ENCODE measurements at places on chromosomes 11 and 22. TPM values are rescaled to one million over a fixed set of nuclear protein-coding genes. Genes with fewer than 3 reads are reported as not detected.

DNA sequence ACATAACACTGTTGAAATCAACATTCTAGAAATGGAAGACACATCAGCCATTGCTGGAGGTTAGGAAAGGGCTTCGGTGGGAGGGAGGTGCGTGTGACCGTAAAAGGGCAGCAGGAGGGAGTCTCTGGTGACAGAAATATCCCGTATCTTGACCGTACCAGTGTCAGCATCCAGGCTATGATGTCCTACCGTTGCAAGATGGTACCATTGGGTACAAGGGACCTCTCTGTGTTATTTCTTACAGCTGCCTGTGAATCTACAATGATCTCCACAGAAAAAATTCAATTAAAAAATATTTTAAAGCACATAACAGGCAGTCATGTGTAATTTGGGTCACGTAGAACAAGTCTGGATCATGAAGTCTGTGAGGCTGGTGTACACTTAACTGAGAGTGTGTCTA is 27.4 kb upstream of the SEPTIN5 start:
- no peak for DNase-seq

DNA sequence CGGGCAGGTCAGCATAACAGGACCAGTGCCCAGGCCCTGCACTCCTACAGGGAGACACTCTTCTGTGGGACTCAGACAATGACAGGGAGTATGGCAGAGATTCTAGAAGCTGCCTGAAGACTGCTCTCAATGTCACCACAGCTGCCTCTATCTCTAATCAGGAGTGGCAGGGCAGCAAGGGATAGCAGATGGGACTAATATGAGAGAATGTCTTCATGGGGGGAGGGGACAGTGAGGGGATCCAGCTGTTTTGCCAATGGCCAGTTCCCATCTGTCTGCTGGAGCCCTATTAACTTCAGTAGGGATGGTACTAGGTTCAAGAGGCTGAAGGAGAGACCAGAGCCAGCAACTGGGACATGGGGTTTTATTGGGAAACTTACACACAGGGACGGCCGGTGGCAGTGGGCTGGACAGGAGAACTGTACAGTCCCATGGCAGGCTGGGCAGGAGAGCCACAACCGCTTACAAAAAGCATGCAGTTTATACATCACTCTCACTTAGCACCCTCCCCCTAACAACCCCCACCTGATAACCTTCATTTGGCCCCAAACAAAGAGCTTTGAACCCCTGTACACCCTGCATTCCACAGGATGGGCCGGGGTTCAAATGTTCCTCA is 2.5 kb upstream of the CD82 start:
- DNase-seq = no peak

DNA sequence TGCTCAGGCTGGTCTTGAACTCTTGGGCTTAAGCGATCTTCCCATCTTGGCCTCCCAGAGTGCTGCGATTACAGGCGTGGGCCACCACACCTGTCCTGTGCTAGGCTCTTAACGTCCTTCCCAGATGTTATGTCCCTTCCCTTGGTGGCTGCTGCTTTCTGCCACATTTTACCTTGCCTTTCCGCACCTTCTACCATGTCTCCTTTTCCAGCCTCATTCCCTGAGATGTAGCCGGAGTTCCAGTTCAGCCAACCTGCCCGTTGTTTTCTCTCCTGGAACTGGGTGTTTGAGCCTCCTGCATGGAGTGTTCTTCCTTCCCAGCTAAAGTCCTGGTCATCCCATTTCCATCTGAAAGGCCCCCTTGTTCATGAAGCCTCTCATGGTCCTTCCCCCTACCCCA is 95.3 kb downstream of the PTPRJ start:
- DNase-seq = no peak

The MYOD1 gene
- total RNA-seq = not detected

DNA sequence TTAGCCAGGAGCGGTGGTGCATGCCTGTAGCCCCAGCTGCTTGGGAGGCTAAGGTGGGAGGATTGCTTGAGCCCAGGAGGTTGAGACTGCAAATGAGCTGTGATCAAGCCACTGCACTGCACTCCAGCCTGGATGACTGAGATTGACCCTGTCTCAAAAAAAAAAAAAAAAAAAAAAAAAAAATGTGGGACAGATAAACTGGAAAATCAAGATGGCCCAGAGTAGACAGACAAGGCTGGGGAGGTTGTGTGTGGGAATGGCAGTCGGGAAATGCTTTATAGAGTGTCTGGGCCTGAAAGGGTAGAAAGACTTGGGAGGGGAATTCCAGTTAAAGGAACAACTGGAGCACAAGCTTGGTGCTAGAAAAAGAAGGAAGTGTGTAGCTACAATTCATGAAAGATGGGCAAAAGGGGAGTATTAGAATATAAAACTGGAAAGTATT is 18.2 kb upstream of the WDR74 start:
- no peak for DNase-seq

DNA sequence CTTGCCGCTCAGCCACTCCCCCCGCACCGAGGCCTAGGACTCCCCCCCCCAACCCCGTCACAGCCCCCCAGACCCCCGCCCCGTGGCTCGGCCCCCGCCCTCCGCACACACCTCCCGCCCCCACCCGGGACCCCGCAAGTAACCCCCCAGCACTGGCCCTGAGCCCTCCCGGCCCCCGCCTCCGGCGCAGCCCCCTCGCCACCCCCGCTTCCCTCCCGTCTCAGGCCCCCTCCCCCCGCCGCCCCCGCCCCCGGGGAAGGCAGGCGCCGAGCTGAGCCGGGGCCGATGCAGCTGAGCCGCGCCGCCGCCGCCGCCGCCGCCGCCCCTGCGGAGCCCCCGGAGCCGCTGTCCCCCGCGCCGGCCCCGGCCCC is 1.5 kb downstream of the SHANK3 start:
- no peak for DNase-seq

GRCh38 chr22:23497016-23497885 is 82.8 kb downstream of the IGLL1 start:
- no peak for DNase-seq

The GSTT2 gene
- 1.6 TPM for total RNA-seq
